ENCODE measurements at places on chromosomes 7 and 10. TPM values are rescaled to one million over a fixed set of nuclear protein-coding genes. Genes with fewer than 3 reads are reported as not detected.

The C7orf33 gene
- not detected for total RNA-seq

DNA sequence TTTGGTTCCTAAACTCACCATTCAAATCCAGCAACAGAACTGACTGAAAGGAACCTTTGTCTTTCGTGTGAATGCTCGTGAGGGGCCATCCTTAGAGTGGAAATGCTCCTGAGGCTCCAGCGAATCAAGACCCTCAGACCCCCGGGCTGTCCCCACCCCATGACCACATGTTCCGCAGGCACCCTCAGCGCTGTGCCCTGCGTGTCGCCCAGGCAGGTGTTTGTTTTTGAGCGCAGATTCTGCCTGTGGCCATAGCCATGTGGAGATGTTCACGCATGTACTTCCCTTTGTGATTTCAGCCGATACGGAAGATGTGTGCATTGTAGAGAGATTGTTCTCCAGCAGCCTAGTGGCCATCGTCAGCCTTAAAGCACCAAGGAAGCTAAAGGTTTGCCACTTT, 24.2 kb downstream of the WIPI2 start:
- no peak for DNase-seq

DNA sequence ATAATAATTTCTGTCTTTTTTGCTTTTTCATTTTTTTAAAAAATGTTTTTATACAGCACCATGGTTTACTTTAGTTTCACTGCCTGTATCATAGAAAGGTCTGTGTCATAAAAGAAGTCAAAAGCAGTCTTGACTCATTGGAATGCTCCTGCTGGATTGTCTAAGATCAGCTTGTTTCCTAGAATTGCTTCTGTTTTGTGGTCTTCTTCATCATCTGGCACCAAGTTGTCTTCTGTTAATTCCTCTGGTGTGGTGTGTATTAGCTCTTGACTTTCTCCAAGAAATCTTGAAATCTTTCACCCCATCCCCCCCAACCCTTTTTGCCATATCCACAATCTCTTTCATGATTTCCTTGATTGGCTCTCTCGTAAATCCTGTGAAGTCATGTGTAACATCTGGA, 250.3 kb upstream of the CXCL12 start:
- no peak for DNase-seq

The CTAGE4 gene
- total RNA-seq: not detected

GRCh38 chr7:27952456-27953285, 212.7 kb downstream of the TAX1BP1 start:
- no peak for DNase-seq

All from activated B cell treated with CpG ODN at 0.5 μM for 24 hours (primary cell).